ENCODE measurements at places on chromosomes 2 and 18. TPM values are rescaled to one million over a fixed set of nuclear protein-coding genes. Genes with fewer than 3 reads are reported as not detected.

RHOB gene
- 242 TPM for total RNA-seq

DNA sequence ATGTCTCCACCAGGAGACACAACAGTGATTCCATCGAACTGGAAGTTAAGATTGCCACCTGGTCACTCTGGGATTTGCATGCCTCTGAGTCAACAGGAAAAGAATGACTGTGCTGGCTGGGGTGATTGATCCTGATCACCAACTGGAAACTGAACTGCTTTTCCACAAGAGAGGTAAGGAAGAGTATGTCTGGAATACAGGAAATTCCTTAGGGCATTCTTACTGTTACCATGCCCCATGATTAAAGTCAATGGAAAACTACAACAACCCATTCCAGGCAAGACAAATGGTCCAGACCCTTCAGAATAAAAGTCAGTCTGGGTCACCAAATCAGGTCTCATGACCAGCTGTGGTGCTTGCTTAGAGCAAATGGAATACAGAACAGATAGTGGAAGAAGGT, 12.0 kb upstream of the DDX1 start:
- H3K36me3 ChIP-seq = no peaks in the 10 kb centered on the region
- H3K4me1 ChIP-seq = no peaks in the 10 kb centered on the region
- no peaks in the 10 kb centered on the region for H3K27me3 ChIP-seq
- DNase-seq = no peak

GRCh38 chr2:168992026-168992425, 39.1 kb downstream of the ABCB11 start:
- no peak overlapping the region for H3K4me3 ChIP-seq
- peaks cover 2% of the 10 kb centered on the region for H3K4me1 ChIP-seq
- no peak for DNase-seq
- no peaks in the 10 kb centered on the region for H3K36me3 ChIP-seq

- no peaks in the 10 kb centered on the region for H3K27me3 ChIP-seq
- H3K36me3 ChIP-seq = no peaks in the 10 kb centered on the region
- DNase-seq = no peak
- H3K27ac ChIP-seq = no peak overlapping the region
These were observed 144.0 kb upstream of the SERPINE2 start for GRCh38 chr2:224183086-224183485.

DNA sequence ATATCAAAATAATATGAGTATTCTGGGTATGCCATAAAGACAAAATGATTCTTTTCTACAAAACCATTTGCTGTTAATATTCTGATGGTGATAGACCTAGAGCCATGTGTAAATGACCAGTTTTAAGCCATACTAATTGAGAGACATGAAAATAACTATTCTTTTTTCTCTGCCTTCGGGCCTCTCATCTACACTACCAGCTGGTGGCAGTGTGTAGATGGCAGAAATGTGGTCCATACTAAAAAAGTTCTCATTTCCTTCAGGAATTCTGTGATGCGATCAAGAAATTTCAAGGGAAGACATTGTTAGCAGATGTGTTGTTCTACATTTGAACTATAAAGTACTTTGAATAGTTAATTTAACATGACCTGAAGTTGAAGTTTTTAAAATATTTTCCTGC, 485.2 kb downstream of the TRIB2 start:
- H3K4me3 ChIP-seq = no peak overlapping the region
- H3K4me1 ChIP-seq = no peaks in the 10 kb centered on the region
- DNase-seq = no peak
- H3K27ac ChIP-seq = no peak overlapping the region
- no peaks in the 10 kb centered on the region for H3K27me3 ChIP-seq

GRCh38 chr2:187429989-187430388, 18.1 kb downstream of the CALCRL start:
- H3K27ac ChIP-seq = no peak overlapping the region
- H3K4me1 ChIP-seq = no peaks in the 10 kb centered on the region
- no peaks in the 10 kb centered on the region for H3K27me3 ChIP-seq
